Effector memory CD8-positive, alpha-beta T cell (primary cell): ENCODE measurements at places on chromosomes 4 and X.

- no peak for DNase-seq
These were observed 4.2 kb upstream of the MSANTD1 start for GRCh38 chr4:3244747-3245146.

GRCh38 chr4:116321471-116321870, 763.9 kb downstream of the TRAM1L1 start:
- DNase-seq, result no peak

DNA sequence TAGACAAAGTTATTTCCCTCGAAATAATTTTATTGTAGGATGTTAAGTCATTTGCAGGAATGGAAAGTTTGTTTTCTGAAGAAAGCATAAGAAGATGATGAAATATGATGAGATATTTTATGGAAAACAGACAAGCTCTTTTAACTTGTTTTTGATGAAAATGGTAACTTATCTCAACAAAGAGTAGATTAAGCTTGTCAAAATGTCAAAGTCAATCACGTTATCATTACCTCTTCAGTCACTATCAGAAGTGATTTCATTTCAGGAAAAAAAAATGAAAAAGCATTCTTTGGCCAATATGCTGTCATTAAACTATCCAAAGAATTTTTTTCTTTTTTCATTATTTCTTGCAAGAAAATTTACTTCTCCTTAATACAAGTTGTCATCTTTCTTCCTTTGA, 221.0 kb upstream of the ANKRD50 start:
- DNase-seq, result no peak

DNA sequence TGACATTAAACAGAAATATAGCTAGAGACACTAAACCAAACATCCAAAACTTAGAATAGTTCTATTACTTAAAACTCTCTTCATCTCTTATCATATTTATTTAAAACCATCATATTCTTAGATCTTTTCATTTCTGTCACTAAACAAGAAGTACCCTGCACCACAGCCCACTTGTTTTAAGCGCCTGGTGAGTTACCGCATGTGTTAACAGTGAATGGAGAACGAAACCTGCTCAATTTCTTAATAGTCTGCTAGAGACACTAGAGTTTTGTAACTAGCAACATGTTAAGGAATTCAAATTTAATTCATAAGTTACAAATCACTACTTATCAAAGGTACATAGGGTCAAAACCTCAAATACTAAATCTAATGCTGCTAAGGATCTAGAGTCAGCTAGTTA, 111.5 kb downstream of the FBXW7 start:
- DNase-seq, result no peak

GRCh38 chrX:39399387-39399786, 598.1 kb downstream of the MID1IP1 start:
- DNase-seq, result no peak

GRCh38 chrX:81957318-81957717, 755.4 kb downstream of the SH3BGRL start:
- DNase-seq, result no peak

GRCh38 chrX:72060196-72060920, 71.4 kb downstream of the RTL5 start:
- no peak for DNase-seq

DNA sequence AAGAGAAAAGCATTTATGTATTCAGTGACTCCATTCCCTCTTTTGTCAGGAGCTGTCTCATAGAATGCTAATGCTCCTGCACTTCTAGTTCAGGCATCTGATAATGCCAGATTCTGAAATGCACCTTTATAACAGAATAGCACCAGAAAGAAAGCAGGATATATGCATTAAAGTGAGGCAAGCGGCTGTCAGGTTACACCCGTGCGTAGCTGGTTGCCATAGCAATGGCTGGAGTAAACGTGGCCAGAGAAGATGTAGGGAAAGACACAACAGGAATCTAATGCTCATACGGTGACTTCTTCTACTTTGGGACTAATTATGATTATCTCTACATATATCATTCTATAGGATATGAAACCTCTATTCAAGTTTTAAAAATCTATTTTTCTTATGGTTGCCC, 5.9 kb downstream of the EMCN start:
- no peak for DNase-seq

DNA sequence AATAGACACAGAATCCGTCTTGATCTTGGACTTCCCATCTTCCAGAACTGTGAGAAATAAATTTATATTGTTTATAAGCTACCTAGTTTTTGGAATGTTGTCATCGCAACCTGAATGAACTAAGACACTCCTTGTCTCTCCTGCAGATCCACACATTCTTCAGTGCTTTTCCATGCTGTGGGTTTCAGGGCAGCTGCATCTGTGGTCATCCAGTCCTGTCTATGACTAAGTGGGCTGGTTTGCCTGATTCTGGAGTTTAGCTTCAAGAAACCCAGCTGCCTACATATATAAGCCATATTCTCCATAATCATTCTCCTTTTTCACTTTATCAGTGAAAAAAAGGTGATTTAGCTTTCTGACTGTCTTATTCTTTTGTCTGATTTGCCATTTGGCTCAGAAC, 170.3 kb upstream of the KIT start:
- no peak for DNase-seq

DNA sequence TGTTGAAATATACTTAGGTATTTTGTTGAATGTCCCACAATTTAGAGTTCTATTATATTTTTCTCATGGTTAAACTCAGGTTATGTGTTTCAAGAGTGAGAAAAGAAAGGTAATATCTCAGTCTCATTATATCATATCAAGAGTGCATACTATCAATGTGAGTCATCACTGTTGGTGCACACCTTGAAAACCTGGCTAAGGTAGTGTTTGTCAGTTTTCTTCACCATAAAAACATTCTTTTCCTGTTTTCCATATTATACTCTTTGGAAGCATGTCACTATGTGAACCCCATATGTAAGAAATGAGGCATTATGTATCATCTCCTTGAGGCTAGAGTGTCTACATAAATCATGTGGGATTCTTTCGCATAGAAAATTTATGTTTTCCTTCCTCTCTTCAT, 307.6 kb upstream of the CTSO start:
- no peak for DNase-seq

GRCh38 chr4:59728496-59728895, 1471.6 kb upstream of the ADGRL3 start:
- DNase-seq, result no peak

DNA sequence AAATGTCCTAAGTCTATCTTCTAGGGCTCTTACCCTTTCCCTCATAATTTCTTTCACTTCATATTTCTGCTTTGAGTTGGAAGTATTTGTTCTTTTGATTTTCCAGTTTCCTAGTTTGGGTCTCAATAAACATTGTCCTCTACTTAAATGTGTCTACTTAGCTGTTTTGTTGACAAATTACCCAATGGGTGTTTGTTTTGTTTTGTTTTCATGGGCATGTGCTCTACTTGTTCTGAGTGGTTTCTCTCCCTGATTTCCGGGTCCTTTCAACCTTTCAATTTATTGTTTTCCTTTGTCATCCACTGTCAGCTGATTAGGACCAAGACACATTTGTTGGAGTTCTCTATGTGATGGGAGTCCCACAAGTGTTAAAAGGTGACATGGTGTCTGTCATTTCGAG, 1181.4 kb downstream of the RPA4 start:
- no peak for DNase-seq

DNA sequence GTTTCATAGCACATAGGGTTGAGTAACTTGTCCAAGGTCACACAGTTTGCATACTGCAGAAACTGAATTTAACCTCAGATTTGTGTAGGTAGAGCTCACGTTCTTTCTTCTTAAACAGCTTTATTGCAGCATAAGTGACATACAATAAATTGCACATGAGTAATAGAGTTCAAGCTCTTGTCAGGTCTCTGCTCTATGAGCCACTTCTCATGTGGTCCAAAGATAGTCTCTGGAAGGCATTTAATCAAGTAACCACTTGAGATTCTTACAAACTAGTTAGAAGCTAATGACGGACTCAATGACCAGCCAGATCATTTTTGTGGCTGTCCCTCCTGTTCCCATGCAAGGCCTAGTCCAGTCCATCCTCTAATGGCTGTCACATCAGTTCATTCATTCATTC, 68.9 kb downstream of the MAOB start:
- no peak for DNase-seq

GRCh38 chrX:149040873-149041535, 464.1 kb downstream of the IDS start:
- no peak for DNase-seq

DNA sequence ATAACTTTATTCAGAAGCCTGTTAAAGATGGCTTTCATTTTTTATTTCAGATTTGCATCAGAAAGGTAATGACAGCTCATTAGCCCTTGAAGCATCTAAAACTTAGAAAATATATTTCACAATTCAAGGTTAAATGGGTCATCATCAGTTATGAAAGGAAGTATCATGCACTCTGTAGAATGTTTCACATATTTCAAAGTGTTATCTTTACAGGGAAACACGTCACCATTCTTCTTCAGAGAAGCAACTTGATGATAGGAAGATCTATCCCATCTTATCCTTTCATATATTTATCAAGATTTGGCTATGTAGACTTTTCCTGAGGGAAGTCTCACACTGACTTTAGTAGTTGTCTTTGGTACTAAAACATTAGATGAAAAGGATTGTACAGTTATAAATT, 277.8 kb downstream of the TENM3 start:
- DNase-seq, result no peak

DNA sequence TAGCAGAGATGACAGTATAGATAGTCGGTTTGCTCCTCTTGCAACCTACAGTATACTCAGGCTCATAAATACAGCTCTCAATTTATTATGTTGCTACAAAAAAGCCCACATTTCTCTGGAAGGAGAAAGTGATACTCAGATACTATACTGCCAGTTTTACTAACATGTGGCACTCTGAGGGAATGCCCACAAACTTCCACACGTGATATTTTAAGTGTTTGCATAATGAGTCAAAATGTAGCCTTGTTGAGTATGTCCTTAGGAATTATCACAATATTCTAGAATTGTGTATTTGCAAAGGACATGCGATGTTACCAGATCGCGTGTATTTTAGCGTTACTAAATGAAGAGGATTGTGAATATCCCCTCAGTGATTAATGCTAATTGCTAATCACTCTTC, 929.1 kb downstream of the STIM2 start:
- no peak for DNase-seq

GRCh38 chr4:169800541-169800940, 42.8 kb upstream of the HPF1 start:
- DNase-seq, result no peak

- no peak for DNase-seq
These were observed 72.8 kb upstream of the NLRP2B start for GRCh38 chrX:57752866-57753265.

- no peak for DNase-seq
These were observed at the start of gene NHSL2 for GRCh38 chrX:71910643-71910985. TSS of gene NHSL2 (plus strand) at chrX:71910845.

GRCh38 chr4:123471655-123472369, 75.2 kb downstream of the SPRY1 start:
- DNase-seq, result no peak

DNA sequence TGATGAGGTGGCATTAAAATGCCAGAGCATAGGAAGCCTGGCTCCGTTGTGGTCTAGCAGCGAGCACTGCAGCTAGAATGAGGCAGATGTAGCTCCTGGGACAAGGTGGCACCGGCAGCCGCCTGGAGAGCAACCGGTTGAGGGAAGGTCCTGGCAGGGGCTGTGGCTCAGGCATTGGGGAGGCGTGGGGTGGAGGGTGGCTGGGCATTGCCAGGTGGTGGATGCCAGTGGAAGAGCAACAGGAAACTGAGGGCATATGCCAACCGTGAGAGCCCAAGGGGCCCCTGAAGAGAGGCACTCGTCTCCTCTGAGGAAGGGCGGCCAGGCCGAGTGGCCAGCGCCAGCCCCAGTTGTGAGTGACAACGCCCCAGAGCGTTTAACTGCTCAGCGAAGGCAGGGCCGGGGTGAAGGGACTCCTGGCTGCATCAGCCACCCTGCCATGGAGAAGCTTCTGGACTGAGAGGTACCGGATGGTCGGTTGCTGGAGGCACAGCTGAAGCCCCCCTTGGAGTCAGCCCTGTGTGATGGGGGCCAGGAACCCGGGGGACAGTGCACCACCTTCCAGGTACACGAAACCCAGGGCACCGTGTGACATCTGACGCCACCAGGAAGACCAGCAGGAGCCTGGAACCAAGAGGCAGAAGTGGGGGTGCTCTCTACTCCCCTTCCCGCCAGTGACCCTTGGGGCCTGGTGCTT, 13.2 kb upstream of the PDE6B start:
- DNase-seq, result no peak

- no peak for DNase-seq
These were observed 39.9 kb upstream of the SPINK2 start for GRCh38 chr4:56861360-56861759.

- DNase-seq, result no peak
These were observed 212.9 kb upstream of the SLC7A11 start for GRCh38 chr4:138455097-138455496.

GRCh38 chr4:121360495-121360894, 20.3 kb downstream of the QRFPR start:
- no peak for DNase-seq
